Effector CD4-positive, alpha-beta T cell (primary cell): ENCODE measurements at places on chromosomes 13 and 19.

- no peak for DNase-seq
These were observed 6.6 kb upstream of the LMTK3 start for GRCh38 chr19:48518207-48518606.

DNA sequence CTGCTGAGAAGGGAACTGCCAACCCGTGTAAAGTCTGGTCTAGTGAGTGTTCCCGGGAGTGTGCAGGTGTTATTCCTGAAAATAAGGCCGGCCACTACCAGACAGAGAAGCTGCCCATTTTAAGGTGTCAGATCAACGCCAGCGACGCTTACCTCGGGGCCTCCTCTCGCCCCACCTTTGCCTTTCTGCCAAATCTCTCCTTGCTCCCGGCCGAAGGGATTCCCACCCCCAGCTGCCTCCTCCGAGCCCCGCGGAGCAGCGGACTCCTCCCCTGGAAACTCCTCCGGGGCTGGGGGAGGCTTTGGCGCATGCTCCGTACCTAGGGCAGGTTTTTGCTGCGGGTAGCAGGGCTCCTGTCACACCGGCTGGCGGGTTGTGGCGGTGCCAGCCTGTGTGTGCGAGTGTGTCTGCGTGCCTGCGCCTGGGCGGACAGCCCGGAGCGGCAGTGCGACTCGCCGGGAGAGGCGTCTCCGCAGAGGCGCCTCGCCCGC, at the start of gene HS6ST3:
TSS of gene HS6ST3 (plus strand) at position 359 of the 491 bp plus-strand sequence.
- DNase-seq = no peak

DNA sequence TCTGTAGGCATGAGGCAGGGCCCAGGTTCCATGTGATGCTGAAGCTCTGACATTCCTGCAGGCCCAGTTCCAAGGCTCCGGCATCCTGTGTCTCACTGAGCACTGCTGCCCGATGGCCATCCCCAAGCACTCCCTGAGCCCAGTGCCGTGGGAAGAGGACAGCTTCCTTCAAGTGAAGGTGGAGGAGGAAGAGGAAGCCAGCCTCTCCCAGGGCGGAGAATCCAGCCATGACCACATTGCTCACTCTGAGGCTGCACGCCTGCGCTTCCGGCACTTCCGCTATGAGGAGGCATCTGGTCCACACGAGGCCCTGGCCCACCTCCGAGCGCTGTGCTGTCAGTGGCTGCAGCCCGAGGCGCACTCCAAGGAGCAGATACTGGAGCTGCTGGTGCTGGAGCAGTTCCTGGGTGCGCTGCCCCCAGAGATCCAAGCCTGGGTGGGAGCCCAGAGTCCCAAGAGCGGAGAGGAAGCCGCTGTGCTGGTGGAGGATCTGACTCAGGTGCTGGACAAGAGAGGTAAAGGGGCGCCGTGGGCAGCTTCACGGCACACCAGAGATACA, 8.0 kb downstream of the ZSCAN22 start:
- no peak for DNase-seq

DNA sequence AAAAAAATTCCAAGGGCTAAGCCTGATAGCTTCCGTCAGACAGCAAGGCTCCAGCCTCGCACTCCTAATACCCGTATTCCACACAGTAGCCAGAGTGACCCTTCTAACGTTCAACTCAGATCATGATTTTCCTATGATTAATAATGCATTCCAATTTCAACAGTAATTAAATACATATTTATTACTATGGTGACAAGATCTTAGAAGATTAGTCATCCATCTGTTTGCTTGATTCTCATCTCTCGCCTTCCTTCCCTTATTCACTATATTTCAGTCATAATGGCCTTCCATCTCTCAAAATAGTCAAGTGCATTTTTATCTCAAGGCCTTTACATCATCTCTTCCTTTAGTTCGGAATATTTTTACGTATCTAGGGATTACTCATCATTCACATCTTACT, 621.2 kb upstream of the SPRY2 start:
- no peak for DNase-seq

GRCh38 chr19:23381114-23381513, 14.2 kb downstream of the ZNF91 start:
- DNase-seq = no peak

DNA sequence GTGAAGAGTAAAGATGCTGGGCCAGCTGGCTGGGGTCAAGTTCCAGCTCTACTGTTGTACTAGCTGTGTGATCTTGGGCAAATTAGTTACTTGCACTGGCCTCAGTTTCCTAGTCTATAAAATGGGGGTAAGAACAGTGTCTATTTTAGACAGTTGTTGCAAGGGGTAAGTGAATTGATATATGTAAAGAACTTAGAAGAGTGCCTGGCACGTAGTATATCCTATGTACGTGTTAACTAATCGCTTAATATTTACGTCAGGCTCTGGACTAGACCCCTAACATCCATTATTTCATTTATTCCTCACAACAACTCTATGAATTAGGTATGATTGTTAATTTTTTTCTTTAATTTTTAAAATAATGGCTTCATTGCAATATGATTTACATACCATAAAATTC, 3.7 kb upstream of the LCP1 start:
- no peak for DNase-seq

GRCh38 chr13:80037505-80037888, 303.4 kb downstream of the SPRY2 start:
- DNase-seq = no peak

GRCh38 chr13:40916207-40916998, 102.7 kb downstream of the ELF1 start:
- DNase-seq = no peak

GRCh38 chr13:100108913-100109507, 20.1 kb downstream of the PCCA start:
- no peak for DNase-seq

DNA sequence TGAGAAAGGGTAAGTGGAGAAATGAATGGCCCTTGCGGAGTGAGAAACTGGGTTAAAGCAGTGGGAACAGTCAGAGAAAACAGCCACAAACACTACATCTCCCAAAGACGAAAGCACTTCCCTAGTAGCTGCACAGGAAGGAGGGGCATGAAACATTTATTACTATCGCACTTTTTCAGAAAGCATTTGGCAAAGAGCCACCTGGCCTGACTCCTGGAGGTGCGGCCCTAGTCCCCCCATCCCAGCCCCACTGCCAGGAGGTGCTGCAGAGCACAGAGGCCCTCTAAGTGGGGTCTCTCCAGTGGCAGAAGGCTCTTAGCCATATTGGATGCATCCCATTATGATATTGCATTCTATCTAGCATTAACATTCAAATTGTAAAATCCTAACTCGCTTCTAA, 55.8 kb downstream of the MTMR6 start:
- no peak for DNase-seq

GRCh38 chr13:113220877-113221276, 11.5 kb downstream of the CUL4A start:
- DNase-seq = no peak

DNA sequence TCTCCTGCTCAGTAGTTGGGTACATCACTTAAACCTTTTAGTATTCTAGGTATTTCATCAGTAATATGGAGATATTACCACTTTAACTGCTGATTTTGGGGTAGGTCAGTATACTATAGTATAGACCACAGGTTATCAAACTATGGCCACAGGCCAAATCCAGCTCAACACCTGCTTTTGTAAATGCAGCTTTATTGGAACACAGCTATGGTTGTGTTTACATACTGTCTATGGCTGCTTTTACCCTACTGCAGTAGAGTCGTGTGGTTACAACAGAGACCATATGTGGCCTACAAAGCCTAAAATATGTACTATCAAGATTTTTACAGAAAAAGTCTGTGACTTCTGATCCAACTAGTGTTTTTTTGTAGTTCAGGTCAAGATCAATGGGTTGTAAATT, 10.3 kb downstream of the COG6 start:
- no peak for DNase-seq

DNA sequence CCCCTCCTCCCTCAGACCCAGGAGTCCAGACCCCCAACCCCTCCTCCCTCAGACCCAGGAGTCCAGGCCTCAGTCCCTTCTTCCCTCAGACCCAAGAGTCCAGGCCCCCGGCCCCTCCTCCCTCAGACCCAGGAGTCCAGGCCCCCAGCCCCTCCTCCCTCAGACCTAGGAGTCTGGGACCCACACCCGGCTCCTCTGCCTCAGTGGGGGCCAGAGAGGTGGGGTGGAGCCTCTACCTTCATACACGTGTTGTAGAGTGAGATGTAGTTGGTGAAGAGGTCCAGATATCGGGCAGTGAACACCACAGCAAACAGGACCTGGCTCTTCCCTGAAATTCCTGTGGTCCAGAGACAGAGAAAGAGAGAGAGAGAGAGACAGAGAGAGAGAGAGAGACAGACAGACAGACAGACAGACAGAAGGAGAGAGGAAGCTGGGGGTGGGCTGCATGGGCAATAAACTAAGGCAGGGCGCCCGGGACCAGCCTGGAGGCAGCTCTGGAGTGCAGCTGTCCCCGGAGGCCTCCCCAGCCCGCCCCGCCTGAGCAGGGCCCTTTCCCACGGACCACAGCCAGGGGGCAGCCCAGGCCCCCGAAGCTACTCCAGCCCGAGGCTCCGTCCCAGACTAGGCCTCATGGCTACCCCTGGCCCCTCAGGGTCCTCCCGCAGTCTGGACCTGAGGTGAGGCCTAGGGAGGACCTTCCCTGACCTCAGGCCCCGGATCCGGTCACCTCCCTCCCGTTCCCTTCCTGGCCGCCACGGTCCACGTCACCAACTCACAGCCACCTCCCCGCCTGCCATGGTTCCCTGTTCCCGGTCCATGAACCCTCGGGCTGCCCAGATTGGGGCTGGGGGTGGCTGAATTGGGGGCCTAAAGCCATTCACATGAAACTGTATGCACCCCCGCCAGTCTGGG, 907 bp downstream of the KDELR1 start:
- peak; percentile 46 for DNase-seq

GRCh38 chr13:97226788-97227627, 4.9 kb downstream of the MBNL2 start:
- peak; percentile 38 for DNase-seq

DNA sequence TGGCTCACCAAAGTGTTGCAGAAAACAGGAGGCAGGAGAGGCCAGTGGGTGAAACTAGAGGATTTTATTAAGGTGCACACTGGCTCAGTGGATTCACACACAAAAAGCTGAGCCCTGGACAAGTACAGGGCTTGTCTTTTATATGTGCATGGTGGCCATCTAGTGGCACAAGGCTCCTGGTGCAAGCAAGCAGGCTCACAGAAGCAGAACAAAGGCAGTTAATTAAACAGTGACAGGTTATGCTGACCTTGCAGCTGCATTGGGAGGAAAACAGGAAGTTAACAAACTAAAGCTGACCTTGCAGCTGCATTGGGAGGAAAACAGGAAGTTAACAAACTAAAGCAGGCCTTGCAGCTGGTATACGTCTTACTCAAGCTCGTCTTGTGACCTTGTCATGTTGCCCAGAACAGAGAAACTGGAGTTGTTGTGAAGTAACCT, 65.3 kb upstream of the ZNF681 start:
- no peak for DNase-seq

DNA sequence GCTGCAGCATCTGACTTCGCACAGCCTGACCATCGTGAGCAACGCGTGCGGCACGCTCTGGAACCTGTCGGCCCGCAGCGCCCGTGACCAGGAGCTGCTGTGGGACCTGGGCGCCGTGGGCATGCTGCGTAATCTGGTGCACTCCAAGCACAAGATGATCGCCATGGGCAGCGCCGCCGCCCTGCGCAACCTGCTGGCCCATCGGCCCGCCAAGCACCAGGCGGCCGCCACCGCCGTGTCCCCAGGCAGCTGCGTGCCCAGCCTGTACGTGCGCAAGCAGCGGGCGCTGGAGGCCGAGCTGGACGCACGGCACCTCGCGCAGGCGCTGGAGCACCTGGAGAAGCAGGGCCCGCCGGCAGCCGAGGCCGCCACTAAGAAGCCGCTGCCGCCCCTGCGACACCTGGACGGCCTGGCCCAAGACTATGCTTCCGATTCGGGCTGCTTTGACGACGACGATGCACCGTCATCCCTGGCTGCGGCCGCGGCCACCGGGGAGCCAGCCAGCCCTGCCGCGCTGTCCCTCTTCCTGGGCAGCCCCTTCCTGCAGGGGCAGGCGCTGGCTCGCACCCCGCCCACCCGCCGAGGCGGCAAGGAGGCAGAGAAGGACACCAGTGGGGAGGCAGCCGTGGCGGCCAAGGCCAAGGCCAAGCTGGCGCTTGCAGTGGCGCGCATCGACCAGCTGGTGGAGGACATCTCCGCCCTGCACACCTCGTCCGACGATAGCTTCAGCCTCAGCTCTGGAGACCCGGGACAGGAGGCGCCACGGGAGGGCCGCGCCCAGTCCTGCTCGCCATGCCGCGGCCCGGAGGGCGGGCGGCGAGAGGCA, 13.6 kb downstream of the C19orf25 start:
- no peak for DNase-seq

- no peak for DNase-seq
These were observed 322.8 kb upstream of the EDNRB start for GRCh38 chr13:78241278-78241919.

GRCh38 chr19:19321141-19321577, 530 bp downstream of the MAU2 start:
- peak; percentile 14 for DNase-seq

DNA sequence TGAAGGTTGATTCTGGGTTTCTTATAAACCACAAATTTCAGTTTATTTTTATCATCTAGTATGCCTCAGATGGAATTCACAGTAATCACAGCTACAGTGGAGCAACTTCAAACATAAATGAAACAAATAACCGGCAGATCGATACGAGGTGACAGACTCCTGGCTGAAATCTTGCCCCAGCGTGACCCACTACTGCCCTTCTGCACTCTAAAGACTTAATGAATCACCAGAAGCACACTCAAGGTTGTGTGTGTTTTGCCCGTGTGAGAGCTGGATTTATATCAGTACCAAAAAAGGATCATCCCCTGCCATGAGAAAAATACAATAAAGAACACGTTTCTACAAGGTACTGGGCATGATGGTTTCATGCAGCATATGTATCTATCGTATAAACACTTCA, 161.7 kb downstream of the KLF12 start:
- DNase-seq = no peak

- no peak for DNase-seq
These were observed 100.6 kb downstream of the RAP2A start for GRCh38 chr13:97534540-97534939.

GRCh38 chr19:42129399-42130253, 2.6 kb downstream of the POU2F2 start:
- no peak for DNase-seq

DNA sequence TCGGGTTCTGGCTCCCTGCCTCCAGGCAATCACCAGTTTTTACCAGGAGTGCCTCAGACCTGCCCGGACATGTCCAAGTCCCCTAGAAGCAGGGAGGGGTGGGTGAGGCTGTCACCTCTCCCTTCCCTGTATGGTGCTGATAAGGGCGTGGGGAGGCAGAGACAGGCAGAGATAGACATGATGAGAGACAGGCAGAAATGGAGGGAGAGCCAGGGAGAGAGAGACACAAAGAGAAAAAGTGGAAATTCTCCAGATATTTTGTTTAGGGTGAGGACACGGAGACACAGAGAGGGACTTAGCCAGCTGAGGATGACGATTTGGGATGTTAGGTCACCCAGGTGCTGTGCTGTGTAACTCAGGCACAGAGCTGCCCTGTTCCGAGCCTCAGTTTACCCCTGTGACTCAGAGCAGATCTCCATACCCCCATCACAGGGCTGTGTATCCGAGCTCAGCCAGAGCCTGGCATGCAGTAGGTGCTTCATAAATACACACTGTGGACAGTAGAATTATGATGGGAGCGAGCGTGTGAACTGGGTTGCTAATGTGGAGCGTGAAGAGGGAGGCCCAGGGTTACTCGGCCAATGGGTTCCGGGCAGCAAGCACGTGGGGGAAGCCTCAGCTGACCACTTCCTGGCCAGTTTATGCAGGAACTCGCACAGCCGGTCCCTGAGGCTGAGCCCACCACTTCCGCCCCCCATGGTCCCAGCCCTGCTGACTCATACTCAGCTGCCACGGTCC, 11.9 kb upstream of the GDF15 start:
- DNase-seq = no peak

- DNase-seq = no peak
These were observed 173.5 kb upstream of the OBI1 start for GRCh38 chr13:78832461-78832860.
